ENCODE measurements at places on chromosomes 4 and X.

DNA sequence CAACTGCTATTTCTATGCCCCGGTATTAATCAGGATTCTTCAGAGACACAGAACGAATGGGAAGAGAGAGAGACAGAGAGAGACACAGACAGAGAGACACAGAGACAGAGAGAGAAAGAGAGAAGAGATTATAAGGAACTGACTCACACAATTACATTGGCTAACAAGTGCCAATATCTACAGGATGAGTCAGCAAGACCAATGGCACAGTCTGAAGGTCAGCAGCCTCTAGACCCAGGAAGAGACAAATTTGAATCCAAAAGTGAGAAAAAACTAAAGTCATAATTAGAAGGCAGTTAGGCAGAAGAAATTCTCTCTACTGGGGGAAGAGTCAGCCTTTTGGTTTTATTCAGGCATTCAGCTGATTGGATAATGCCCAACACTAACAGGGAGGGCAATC lies 187.3 kb downstream of the MAB21L2 start:
- no peak for DNase-seq

GRCh38 chr4:5218376-5219069 lies 167.2 kb downstream of the STK32B start:
- no peak for DNase-seq

DNA sequence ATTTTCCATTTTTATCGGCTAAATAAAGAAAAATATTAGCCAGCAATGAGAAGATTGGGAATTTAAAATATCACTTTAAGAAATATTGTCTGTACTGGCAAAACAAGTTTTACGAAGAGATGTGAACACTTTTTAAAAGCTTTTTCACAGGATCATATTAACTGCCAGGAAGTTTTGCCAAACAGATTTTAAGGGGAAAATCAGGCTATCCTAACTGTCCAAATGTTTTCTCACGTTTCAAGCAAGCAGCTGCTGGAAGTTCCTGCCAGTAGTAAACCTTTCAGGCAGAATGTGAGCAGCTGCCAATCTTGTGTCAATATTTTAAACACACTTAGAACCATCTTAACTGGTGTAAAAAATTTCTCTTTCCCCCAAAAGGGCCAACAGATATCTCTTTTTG lies 101.1 kb downstream of the ADGRL3 start:
- DNase-seq = no peak

GRCh38 chr4:72383439-72383838 lies 185.6 kb downstream of the ADAMTS3 start:
- no peak for DNase-seq

DNA sequence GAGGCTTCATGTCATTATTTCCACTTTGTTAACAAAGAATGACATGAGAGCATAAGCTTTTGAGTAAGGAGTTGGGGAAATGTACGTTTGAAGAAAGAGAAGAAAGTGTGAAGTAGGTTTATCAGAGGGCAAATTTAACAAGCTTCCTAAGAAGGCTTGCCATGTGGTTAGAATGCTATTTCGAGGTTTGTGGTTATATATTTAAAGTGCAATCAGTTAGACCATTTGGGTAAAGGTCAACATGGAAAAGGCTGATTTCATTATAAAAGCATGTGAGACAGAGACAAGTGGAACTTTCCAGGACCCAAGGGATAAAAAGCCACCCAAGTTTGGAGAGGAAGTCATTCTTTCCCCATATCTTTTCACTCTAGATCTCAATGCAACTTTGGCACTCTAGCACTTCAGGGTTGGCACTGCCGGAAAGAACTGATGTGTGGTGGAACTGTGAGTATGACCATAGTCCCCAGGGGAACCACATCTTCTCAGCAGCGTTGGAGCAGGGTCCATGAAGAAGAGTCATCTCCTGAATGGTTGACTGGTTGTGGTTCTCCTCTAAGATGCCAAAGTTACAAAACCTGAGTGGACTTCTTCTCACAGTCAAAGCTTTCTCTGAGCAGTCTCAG lies 529.9 kb downstream of the MID1IP1 start:
- DNase-seq = peak; percentile 38

DNA sequence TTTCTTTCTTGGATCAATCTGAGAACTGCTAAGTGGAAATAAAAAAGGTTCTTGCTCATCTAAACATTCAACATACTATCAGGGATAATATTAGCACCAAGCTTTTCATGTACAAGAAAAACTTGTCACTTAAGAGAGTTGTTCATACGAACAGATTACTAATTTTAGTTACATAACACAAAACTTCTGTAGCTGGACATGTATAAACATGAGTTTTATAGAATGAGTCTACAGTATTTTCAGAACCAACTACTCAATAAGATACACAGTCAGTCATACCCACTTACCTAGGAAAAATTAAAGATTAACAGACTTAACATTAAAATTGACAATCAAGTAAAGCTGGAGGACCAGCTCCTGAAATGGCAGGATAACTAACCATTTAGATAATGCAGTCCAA lies 540.1 kb upstream of the FAM241A start:
- DNase-seq = no peak

DNA sequence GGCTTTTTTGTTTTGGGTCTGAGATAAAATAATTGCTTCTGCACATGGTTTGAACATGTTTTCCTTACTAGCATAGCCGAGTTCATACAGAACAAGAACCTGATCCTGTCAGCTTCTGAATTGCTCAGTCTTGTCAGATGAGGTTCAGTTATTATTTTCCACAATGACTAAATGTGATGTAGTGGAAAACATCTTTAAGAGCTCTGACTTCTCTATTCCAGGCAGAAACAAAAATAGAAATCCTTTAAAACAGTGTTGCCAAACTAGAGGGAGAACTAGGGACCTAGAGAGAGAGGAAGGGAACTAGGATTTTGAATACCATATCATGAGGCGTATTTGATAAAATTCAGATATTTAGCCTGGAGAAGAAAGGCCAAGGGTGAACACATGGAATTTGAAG lies 2.0 kb downstream of the ATP6AP2 start:
- DNase-seq = peak; percentile 7

DNA sequence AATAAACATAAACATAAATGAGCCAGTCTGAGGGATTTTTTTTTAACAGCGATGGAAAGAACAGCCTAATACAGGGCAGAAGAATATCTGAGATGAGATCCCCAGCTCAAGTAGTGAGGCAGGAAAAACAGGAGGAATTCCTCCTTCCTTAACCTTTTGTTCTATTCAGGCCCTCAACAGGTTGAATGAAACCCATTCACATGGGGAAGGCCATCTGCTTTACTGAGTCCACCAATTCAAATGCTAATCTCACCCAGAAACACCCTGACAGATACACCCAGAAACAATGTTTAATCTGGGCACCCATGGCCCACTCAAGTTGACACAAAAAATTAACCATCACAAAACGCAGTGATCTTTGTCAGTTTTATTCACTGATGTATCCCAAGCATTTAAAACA lies 45.5 kb downstream of the SMIM31 start:
- DNase-seq = no peak

DNA sequence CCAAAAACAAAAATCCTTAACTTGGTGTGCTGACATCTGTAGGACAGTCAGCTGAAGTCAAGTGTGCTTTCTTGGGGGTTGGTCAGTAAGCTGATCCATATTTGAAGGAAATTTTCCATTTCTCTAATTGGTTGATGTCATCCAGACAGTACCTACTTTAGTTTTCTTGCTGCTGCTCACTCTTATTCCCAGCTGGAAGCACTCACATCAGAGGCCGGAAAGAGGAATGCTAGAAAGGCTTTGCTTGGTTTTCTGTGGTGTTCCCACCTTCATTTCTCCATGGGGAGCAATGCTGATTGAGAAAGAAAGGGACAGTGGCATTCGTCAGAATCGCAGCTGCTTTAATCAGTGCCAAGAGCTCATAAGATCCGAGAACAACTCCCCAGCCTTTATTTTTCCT lies 227.0 kb downstream of the C4orf33 start:
- DNase-seq = no peak

DNA sequence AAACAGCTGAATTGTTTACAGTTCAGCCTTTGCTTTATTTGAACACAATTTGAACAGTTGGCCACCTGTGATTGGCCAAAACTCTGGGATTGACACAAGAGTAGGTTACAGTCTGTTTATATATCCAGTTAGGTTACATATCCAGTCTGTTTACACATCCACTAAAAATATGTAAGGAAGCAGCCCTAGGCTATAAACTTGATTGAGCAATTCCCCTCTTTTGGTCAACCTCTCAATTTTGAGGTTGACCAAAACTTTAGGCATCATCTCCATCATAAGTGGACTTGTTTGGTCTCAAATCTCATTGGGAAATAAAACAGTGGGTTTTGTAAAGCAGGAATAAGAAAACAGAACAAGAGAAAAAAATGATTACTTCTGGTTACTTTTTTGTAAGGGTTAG lies 190.8 kb downstream of the SPATA18 start:
- DNase-seq = no peak

GRCh38 chrX:41761702-41762101 lies 37.7 kb downstream of the GPR82 start:
- no peak for DNase-seq

DNA sequence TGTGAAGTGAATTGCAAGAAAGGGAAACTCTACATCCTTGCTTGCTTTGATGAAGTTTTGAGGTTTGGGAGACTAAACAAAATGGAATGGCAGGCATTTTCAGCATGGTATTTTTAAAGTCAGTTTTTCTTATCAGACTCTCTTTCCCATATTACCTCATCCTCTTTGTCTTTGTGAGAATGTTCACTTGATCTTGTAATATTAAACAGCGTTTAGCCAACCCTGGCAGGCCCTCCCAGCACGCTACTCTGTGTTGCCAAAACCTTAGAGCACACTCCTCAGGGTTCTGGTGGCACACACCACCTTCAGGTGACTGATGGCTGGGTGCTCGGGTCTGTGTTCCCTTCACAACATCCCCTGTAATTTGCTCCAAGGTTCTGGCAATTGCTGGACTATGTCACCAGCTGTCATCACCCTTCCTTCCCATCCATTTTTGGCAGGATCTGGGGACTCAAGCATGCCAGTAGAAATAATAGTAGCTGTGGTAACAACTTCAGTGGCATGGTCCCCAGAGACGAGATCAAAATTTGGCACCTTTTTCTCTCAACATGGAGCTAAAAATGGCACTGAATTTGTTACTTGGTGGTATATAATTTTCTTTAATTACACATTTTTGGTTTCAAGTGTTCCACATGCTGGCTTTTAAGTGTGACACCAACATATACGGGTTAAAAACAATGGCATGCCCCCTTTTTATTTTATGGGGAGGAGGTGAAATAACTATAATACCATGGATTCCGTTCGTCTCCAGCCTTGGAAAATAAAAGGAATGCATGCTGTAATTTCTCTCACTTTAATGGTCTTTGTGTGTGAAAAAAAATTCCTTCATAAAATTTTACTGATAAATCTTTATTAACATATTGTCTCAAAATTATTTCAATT lies 273.1 kb downstream of the DCTD start:
- no peak for DNase-seq

- no peak for DNase-seq
These were observed 810.4 kb downstream of the TRIML1 start for GRCh38 chr4:188949596-188949995.

DNA sequence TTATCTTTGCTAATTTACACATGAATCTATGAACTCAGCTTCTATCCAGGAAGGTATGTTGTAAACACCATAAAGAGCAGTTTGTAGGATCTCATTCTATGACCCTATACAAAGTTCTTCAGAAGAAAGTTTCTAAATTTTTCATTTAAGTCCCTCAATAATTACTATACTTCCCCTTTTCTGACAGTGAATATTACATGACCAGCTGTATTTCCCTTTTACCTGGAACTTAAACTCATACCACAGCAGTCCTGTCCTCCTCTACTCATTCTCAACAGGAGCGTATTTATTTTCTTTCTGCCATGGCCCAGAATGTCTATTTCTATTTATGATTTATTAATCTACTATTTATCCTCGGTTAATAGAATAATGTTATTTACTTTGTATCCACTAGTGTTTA lies 15.8 kb downstream of the RASGEF1B start:
- peak; percentile 22 for DNase-seq

DNA sequence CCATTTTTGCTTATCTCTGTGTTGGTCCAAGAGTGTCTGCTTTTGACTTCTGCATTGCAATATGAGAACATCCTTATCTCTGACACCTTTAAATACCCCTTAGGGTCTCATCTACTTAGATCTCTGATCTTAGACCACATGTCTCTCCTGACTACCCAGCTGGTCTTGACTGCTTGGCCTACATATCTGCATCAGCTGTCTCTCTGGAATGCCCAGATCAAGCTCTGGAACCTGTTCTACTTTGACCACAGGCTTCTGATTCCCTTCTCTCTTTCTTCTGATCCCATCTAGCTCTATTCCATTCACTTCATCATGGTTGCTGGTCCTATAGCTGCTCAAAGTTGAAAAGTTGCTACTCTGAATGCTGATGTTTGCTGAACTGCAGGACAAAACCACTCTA lies 301.2 kb downstream of the MAPK10 start:
- no peak for DNase-seq

DNA sequence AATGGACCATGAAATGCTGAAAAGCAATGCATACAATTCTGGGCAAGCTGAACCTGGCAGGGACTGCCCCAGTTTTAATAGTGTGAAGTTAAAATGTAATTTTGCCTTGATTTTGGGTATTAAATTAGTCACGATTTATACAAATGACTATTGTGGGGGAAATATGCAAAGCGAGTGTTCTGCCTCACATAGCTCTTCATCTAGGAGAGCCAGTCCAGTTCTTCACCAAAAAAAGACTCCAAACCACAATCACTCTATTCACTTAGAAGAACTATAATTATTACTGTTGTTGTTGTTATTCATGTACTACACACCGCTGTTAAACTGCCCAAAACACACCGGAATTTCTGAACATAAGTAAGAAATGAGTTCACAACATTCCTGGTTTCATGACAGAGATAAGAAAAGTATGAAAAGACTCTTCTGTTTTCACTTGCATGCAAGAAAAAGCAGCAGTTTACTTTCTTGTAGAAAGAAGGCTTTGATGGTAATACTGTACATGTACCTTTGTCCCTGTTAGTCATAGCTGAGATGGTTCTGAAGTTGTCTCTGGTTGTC lies 101.9 kb downstream of the QRFPR start:
- no peak for DNase-seq

DNA sequence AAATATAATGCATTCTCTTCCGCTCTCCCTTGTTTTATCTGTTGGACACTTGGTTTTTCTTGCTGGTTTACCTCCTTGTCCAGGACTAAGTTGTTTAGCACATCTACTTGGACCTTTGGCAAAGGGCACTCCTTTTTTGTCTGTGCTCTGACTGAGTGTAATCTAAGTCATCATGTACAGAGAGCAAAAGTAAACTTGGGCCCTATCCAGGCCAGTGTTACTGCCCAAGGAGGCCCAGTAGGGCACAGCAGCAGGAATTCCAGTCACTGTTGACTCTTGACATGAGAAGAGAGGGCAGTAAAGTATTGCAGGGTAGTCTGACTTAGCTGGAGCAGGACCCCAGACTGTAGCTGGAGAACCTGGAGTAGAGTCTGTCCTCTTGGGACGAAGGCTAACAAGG lies 445.5 kb downstream of the ZIC3 start:
- DNase-seq = no peak

All from KBM-7 (cell line).